ENCODE measurements at places on chromosomes 7 and 10.
A peak's percentile ranks its signal among the peaks of the same experiment; 100 is the strongest.

- no peak for DNase-seq
Observed at GRCh38 chr10:99983280-99983988, 26.3 kb downstream of the DNMBP start.

- DNase-seq: no peak
Observed at GRCh38 chr10:79938728-79939406, 10.0 kb downstream of the SFTPD start.

GRCh38 chr7:147079921-147080420 lies 963.4 kb downstream of the CNTNAP2 start:
- DNase-seq: no peak

GRCh38 chr10:124357561-124357885 lies 61.2 kb downstream of the OAT start:
- DNase-seq: no peak

GRCh38 chr10:131532291-131532690 lies 220.8 kb upstream of the TCERG1L start:
- DNase-seq: no peak

DNA sequence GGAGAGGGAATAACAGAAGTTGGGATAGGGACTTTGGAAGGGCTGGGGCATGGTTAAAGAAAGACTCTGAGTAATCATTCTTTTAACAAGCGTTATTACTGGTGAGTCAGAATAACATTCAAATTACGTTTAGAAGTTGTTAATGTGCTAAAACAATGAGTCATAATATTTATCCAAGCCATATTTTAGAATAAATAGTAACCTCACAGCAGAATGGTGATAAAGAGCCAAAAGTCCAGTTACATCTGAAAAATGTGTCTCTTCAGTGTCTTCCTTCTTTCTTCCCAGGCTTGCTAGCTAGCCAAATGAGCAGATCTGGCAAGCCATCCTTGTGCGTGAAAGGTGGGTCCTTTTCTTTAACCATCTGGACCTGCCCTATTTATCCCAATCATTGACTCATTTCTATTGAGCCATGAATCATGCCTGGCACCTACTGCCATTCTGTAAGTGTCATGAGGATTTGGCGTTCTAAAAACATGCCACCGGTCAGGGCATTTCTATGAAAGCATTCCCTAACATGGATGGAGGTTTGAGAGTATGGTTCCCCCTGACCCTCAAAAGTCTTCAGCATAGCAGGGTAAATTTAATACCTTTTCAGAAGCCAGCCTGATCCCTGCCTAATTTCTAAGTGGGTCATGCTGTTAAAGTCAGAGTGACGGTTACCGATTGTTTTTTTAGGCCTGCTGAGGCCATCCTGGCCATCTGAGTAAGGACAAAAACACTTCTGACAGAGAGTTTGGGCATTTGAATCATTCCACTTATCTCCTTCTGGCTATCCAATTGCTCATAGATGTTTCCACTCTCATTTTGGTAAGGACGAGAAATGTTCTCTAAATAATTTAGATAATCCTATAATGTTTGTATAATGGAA lies 26.9 kb downstream of the MYPN start:
- DNase-seq: peak; percentile 63

- no peak for DNase-seq
Observed at GRCh38 chr10:128268015-128268722, 141.9 kb upstream of the MKI67 start.

GRCh38 chr7:11450281-11450680 lies 381.7 kb downstream of the THSD7A start:
- no peak for DNase-seq

GRCh38 chr10:107004362-107004761 lies 160.1 kb downstream of the SORCS1 start:
- DNase-seq: no peak

DNA sequence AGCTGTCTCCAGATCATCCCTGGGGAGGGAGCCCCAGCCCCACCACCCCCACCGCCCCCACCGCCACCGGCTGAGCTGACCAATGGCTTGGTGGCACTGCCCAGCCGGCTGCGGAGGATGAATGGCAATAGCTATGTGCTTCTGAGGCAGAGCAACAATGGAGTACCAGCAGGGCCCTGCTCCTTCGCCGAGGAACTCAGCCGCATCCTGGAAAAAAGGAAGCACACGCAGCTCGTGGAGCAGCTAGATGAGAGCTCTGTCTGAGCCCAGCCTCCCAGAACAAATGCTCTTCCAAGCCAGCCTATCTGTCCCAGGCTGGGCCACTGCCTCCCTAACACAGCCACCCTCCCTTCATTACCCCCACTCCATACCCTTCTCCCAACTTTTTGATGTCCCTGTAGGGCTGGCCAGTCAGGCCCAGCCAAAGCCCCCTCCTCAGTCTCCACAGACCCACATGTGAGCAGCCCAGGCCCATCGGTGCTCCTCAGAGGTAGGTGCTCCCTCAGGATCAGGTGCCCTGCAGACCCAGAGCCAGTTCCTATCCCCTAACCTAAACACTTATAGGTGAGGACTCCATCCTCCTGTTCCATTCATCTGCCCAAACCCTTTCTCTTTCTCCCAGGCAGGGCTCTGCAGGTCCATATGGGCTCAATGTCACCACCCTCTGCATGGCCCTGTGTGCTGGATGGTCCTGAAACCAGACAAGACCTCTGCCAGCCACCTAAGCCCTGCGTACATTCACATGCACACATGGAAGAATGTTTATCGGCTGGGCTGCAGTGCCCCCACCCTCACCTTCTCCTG lies 3.2 kb downstream of the MRPL43 start:
- no peak for DNase-seq

- no peak for DNase-seq
Observed at GRCh38 chr7:29190349-29191045, 4.1 kb upstream of the CHN2 start.

DNA sequence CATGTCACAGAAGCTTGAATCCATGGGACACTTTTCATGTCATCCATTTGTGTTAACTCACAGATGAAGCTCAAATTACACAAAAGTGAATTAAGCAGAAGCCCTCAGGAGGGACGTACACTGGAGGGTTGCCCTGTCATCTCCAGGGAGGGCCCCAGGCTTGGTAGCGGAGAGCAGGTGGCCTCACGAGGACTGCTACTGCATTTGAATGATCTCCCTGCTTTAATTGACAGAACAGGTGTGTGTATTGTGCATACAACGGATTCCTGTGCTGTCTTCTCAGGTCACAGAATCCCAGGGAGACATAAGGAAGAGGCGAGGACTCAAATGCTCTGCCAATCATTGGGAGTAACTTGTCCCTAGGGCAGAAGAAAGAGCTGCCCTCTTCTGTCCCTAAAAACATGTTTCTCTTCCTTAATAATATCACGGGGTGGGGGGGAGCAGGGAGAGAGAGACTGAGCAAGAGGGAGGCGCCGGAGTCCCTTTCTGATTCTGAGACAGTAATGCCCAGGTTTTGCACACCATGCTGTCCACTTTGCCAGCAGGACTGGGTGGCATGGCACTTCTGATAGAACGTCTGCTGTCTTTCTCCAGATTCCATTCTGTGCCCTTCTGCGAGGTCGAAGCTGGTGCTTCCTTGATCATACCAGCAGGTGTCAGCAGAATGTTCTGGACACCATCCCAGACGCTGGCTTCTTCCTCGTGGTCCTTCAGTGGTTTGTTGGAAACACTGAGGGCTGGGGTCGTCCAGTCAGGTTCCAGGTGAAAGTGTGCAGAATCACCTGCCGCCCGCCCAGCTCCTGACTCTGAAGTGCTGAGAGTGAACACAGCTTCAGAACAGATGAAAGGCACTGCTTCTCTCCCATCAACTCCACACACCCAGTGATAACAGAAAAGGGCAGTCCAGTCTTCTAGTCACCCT lies 26.2 kb upstream of the RASGEF1A start:
- peak; percentile 70 for DNase-seq

DNA sequence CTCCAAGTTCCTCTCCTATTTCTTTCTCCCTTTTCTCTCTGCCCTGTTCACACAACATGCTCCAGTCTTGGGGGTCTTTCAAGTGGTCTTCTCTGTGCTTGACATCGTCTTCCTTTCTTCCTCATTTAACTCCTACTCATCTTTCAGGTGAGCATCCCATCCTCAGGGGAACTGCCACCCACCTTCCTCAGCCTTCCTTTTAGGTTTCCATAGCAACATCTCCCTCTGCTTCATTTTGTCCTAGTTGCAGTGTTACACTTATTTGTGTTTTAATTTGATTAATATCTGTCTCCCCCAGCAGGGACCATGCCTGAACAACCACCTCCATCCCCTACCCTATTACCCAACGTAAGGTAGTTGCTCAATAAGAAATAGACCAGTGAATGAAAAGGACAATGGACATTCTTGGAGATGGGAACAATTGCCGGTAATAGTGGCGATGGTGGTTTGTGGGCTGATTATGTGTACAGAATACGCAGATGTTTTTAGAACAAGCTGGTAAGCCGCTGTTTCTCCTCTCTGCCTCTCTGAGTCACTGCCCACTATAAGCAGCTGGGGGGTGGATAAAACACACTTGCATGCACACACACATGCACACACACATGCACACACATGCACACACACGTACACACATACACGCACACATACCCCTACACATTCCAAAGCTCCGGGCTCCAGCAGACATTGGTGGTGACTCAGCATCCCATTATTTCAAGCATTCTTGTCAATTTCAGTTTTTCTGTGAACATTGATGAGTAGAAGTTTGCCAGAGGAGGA lies 251.6 kb downstream of the GATA3 start:
- peak; percentile 12 for DNase-seq

- no peak for DNase-seq
Observed at GRCh38 chr7:5394264-5395105, 29.1 kb downstream of the TNRC18 start.

DNA sequence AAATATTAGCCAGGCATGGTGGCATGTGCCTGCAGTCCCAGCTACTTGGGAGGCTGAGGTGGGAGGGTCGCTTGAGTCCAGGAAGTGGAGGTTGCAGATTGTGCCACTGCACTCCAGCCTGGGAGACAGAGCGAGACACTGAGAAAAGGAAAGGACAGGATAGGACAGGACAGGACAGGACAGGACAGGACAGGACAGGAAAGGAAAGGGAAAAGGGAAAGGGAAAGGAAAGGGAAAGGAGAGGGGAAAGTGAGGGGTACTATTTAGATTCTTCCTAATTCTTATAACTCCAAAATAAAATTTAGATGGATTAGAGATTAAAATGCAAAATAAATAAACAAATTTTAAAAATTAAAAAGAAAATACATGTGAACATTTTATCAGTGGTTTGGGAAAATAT lies 58.7 kb downstream of the PIK3AP1 start:
- DNase-seq: no peak

DNA sequence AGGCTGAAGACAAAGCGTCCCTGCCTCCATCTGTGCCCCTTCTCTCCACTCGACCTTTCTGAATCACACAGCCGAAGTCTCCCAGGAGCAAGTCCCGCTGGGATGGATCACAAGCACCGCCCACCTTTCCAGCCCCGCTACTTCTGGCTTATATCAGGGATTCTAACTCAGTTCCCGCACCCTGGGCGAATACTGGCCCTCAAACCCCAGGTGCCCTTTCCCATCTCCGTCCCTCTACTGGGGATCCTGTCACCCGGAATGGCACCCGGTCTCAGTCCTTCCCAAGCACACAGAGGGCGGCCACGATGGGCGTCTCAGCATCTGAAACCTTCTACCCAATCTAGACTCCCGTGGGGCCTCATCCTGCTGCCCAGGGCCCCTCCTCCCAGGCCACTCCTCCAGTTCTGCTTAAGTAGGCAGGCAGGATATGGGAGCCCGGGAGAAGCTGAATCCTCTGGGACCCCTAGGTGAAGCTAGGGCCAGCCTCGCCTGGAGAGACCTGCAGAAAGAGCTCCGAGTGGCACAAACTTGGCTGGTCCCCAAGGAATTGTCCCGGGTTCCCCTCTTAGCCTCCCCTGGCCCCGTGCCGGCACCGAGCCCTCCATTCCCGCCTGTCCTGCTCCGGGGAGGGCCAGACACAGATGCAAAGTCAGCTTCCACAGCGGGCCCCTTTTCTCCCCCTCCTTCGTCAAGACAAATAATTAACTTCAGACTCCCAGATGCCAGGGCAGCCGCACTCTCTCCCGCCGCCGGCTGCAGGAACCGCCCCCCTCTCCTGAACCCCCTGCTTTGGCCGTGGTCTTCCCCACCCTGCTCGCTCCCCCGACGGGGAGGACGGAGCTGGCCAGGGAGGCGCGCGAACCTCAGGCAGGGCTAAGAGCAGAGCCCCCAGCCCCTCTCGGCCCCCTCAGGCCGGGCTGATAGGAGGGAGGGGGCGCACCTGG lies 612 bp downstream of the KCP start:
- no peak for DNase-seq

- no peak for DNase-seq
Observed at GRCh38 chr10:78437407-78437768, 403.7 kb downstream of the RPS24 start.

DNA sequence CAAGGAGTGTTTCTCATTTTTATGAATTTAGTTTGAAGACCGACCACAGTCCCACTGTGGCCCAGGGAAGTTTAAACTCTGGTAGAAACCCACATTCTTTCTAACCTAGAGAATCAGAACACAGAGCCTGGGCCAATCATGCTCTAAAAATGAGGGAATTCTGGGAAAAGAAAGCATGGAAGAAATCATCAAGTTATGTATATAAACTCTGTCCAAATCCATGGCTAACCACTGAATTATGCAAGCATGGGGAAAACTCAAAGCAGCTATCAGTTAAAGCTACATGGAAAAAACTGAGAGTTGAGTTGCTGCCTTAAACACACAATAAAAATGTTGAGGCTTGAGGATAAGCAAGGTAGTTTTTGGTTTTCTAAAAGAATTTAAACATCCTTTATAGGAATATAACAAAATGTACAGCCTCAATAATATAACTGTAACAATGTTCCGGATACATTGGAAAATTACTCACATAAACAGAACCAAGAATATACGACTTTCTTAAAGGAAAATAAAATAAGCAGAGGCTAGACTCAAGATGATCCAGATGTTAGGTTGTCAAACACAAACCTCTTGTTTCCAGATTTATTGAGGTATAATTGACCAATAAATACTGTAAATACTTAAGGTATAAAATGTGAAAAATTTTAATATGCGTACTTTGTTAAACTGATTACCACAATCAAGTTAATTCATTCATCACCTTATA lies 311.2 kb upstream of the GNAI1 start:
- DNase-seq: no peak

- DNase-seq: no peak
Observed at GRCh38 chr7:77466450-77466849, 50.3 kb upstream of the GSAP start.

GRCh38 chr7:90560730-90561129 lies 35.4 kb upstream of the CDK14 start:
- DNase-seq: no peak

DNA sequence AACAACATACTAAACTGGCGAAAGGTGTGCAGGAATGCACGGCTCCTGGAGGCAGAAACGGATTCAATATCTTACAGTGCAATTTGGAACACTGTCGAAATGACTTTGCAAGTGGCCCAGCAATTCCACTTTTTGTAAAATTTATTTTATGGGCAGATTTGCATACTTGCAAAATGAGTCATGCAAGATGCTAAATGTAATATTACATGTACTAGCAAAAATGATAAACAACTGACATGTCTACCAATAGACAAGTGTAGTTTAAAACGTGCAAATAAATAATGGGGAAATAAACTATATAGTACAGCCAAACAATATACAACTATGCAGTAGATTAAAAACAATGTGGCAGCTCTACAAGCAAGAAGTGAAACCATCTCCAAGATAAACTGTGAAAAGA lies 97.7 kb downstream of the ARHGAP12 start:
- DNase-seq: peak; percentile 5
